Kidney (tissue), 22 donors: ENCODE measurements at places on chromosomes 4 and X.

GRCh38 chr4:178599521-178599920 is 1157.3 kb upstream of the AGA start:
- no peak for DNase-seq

GRCh38 chrX:66200855-66201795 is 37.1 kb downstream of the HEPH start:
- no peak for DNase-seq

DNA sequence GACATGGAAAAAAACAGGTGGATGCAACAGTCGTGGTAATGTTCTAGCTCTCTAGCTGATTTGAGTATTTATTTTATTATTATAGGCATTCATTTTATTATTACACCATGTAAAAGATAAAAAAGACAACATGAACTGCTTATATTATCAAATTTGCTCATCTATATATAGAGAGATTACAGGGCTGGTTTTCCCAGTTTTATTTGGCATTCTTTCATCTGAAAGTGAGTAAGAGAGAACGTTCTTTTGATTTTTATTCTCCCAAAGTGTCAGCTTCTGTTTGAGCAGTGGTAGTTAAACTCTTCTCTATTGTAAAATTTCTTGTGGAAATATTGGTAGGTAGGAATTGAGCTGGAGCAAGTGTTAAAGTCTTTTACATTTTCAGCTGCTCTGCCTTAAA is 179.9 kb downstream of the SOWAHB start:
- DNase-seq, result no peak

- peak; percentile 93 for DNase-seq
These were observed 272.1 kb upstream of the AGTR2 start for GRCh38 chrX:115898382-115899001.

- DNase-seq, result no peak
These were observed 16.2 kb downstream of the GATB start for GRCh38 chr4:151744614-151745013.

DNA sequence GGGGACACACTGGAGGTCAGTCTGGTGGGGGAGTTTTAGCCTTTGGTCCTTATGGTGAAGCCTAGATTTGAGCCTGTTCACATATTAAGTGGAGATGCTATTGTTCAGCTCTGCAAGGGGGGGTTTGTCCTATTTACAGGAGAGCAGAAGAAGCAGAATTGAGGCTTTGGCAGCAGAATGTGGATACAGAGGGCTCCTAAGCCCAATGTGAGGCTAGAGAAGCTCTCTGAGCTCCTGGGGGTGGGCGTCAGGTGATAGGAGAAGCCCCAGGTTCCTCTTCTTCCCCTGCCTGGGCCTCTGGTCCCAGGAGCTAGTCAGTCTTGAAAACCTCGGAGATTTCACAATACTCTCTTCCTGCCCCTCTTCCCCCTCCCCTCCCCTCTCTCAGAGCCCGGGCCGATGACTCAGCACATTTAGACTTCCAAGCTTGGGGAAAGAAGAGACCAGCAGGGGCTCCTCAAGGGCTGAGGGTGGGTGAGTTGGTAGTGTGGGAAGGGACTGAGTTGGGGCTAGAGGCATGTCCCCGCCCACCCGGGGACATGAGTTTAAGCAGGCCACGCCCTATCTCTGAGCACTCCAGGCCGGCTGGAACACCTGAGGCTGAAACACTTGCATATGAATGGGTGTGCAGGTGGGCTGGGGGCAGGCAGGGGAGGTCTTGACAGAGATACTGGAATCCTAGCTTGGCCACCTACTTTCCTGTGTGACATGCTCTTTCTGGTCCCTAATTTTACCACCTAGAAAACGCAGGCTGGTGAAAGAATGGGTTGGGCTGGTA is 3.4 kb downstream of the TFE3 start:
- DNase-seq, result peak; percentile 77

- no peak for DNase-seq
These were observed 223.7 kb downstream of the PDHA2 start for GRCh38 chr4:96063639-96064038.

- DNase-seq, result no peak
These were observed 12.7 kb downstream of the STEEP1 start for GRCh38 chrX:119552508-119552907.

GRCh38 chr4:123305736-123306135 is 90.9 kb upstream of the SPRY1 start:
- no peak for DNase-seq

DNA sequence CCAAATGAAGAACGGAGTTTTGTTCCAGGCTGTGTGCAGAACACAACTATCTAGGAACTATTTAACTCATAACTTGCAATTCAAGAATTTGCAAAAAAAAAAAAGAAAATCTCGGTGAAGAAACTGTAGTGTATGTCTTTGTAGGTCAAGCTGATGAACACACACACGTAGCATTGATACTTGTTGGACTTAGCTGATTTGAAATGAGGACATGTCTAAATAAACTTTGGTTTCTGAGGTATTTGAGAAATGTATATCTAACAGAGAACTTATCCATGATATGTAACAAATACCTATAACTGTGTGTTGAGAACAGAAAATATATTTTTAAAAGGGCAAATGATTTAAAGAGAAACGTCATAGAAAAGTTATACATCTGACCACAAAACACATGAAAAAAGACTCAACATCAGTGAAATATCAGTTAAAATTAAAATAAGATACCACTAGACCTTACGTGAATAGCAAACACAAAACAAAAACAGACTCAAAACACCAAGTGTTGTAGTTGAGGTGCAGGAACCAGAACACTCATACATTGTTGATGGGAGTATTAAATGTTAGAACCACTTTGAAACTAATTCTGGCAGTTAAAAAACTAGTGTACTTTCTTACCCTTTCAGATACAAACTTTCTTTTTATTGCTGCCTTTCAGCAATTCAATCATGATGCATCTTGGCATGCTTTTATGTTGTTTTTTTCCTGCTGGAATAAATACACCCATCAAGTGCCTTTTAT is 1535.8 kb upstream of the PCDH10 start:
- no peak for DNase-seq

GRCh38 chr4:52660643-52661042 is 1.5 kb upstream of the USP46 start:
- no peak for DNase-seq

DNA sequence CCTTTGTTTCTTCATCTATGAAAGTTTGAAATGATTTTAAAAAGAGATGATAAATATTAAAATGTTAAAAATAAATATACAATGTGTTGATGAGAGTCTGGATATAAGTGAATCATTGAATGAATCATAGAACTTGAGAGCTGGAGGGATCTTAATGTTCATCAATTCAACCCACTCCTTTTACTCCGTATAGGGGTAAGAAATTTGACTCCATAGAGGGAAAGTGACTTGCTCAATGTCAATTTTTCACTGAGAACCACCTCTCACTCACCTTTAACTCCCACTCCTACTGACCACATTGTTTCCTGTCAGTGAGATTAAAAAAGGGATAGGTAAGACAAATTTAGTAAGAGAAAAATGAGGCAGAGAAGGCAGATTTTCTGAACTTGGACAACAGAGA is 557.2 kb upstream of the GRIA3 start:
- no peak for DNase-seq

DNA sequence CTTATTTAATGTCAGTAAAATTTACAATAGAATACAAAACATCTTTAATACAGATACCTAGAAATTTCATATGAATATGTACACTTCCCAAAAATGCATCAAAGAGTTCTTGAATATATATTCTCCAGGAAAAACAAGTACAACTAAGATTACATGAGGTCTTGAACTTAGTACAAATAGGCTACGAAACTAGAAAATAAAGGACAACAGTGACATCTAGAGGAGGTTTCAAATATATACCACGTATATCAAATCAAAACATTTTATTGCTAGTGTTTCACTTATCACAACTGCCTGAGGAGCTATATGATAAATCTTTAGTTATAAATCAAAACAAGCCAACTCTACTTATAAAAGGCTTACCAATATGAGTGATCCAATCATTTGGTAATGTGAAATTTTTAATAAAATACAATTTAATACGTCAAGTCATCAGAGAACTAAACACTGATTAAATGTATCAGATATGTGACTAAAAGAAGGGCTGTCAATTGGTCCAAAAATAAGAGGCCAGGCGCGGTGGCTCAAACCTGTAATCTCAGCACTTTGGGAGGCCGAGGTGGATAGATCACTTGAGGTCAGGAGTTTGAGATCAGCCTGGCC is 36.6 kb downstream of the ANAPC10 start:
- DNase-seq, result peak; percentile 61

GRCh38 chrX:2578864-2579263 is 78.1 kb upstream of the DHRSX start:
- DNase-seq, result no peak

GRCh38 chr4:13524504-13525243 is 19.6 kb downstream of the NKX3-2 start:
- DNase-seq, result no peak

GRCh38 chr4:118825799-118826198 is 10.1 kb downstream of the SEC24D start:
- no peak for DNase-seq

- DNase-seq, result peak; percentile 84
These were observed at the start of gene ENPEP for GRCh38 chr4:110475881-110476818. Gene ENPEP, plus strand, starts transcription at chr4:110476155. Its CDS starts 260 bp downstream, at chr4:110476415.

GRCh38 chr4:3107691-3108121 is 33.2 kb downstream of the HTT start:
- DNase-seq, result peak; percentile 12

GRCh38 chrX:54358424-54359211 is 772 bp upstream of the WNK3 start:
- peak; percentile 95 for DNase-seq

- no peak for DNase-seq
These were observed 42.8 kb downstream of the BCORL1 start for GRCh38 chrX:130025256-130025655.

GRCh38 chrX:3811331-3812311 is 98.2 kb upstream of the PRKX start:
- peak; percentile 24 for DNase-seq

DNA sequence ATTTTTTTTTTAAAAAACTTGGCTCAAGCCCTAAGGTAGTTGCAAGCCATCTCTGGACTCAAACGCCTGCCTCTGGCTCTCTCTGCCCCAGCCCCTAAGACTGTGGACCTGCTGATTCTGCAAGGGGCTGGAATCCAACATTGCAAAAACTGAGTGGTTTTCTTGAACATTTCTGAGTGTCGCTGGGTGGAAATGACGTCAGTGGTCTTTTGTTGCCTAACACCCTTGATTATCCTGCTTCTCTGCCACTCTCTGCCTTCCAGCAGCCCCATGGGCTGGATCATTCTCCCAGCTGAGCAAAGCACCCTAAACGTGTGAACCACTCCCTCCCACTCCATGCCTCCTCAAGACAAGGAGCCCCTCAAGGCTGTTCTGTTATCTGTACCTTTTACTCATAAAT is 16.6 kb downstream of the BST1 start:
- DNase-seq, result no peak

GRCh38 chrX:11591723-11592346 is 73.9 kb downstream of the ARHGAP6 start:
- no peak for DNase-seq

DNA sequence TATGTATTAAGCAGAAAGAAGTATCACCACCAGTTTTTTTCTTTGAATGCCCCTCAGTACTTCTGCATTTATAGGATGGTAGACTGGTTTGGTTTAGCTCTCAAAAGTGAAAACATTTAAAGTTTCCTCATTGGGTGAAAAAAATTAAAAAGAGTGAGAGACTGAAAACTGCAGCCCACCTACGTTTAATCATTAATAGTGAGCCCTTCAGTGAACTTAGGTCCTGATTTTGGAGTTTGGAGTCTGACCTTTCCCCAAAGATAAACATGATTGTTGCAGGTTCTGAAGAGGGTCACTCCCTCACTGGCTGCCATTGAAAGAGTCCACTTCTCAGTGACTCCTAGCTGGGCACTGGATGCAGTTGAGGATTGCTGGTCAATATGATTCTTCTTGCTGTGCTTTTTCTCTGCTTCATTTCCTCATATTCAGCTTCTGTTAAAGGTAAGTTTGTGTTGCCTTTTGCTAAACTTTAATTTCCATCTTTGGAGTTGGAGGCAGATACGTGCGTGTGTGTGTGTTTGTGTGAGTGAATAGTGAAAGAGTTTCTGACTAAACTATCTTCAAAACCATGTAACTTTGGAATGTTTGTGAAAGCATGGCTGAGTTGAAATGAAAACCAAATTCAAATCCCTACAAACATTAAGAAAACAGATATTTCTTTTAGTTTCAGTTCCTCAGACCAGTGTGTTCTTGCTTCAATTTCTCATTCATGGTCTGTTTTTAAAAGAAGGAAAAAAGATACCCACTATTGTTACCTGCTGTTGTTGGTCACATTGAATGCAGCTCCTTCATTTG is at the start of gene MTTP:
MTTP (plus strand) TSS at position 295 of the 795 bp plus-strand sequence; CDS start at position 381, 86 bp downstream.
- DNase-seq, result peak; percentile 7

- DNase-seq, result no peak
These were observed 56.2 kb downstream of the CLDN22 start for GRCh38 chr4:183263787-183264386.

DNA sequence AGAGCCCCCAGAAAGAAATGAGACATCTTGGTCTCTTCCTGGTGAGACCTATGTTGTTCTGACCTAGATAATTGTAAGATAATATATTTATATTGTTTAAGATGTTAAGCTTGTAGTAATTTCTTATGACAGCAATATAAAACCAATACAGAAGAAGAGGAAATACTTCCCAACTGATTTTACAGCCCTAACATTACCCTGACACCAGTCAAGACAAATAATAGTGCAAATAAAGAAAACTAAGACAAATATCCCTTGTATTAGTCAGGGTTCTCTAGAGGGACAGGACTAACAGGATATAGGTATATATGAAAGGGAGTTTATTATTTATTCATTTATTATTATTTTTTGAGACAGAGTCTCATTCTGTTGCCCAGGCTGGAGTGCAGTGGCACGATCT is 18.7 kb downstream of the TCEAL8 start:
- DNase-seq, result no peak
